ENCODE measurements at places on chromosomes 6 and 20.

DNA sequence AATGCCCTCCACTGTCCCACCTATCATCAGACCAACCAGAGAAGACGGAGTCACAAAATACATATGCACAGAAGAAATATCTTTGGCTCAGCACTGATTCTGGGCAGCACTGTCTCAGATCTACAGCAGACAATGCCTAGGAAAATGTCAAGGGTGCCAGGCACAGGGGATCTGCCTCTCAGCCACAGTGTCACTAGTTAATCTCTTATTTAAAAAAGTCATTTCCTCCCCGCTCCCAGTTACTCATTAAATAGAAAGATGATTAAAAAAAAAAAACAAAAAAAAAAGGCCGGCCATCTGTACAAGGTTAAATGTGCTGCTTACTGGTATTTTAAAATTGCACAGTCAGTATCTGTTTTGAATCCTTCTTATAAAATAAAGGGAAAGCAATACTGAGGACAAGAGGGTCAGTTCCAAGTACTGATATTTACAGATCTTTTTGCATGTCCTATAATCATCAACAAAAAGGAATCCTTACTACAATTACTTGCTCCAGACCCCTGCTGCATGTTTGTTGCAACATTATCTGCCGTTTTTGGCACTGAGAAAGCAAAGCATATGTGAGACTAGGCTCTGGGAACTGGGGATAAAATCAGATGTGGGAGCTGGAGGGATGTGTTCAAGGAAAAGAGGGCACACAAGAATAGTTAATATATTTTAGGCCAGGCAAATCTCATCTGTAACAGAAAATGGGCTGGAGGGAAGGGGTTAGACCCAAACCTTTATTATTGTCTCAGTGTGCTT lies 299.3 kb downstream of the KIF16B start:
- DNase-seq = no peak

DNA sequence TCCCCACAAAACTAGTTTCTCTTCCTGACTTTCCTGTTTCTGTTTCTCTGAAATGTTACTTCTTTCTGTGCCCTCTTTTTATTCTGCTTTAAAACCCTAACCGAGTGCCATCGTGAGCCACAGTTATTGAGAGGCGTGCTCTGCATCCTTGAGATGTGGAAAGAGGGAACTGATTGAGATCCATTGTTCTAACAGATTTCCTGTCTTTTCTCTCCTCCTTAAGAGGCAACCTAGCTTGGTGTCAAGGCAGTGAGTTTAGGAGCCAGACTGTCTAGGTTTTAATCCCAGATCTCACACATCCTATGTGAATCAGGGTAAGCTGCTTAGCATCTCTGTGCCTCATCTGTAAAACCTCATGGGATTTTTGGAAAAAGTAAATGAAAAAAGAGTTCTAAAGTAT lies 57.5 kb downstream of the SNX9 start:
- no peak for DNase-seq

DNA sequence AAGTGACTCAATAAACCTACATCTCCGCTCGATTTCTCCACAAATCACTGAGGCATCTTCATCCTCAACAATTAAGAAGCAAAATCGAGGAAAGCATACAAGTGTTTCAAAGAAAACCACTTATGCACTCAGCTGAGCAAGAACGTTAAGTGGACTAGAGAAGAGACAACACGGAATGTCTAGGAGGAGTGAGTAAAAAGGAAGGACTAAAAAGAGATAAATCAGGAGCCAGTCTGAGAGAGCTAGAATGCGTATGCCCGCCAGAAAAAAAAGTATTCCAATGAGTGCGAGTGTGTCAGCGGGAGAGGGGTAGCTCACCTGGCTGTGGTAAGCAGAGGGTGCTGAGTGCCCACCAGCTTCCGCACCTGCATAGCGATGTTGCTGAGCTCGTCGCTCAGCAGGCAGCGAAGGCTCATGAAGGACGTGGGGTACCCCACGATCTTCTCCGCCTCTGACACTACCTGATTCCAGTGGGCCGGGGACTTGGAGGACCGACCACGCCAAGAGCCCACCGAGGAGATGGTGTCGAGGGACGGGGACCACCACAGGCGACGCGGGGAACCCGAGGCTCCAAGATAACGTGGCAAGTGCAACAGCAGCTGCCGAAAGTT lies 587 bp downstream of the PDSS2 start:
- DNase-seq = no peak

- no peak for DNase-seq
Measured at GRCh38 chr20:38982291-38982690, 20.1 kb downstream of the DHX35 start.

GRCh38 chr6:166369782-166370181 lies 13.0 kb downstream of the MPC1 start:
- no peak for DNase-seq

- DNase-seq = no peak
Measured at GRCh38 chr6:166389119-166389518, 6.4 kb upstream of the MPC1 start.

GRCh38 chr6:45424451-45424861 lies 46.7 kb upstream of the SUPT3H start:
- DNase-seq = no peak

- DNase-seq = no peak
Measured at GRCh38 chr6:126377594-126378153, 37.8 kb downstream of the CENPW start.

- no peak for DNase-seq
Measured at GRCh38 chr6:39853604-39854003, 61.4 kb downstream of the DAAM2 start.

GRCh38 chr20:51593584-51593983 lies 51.1 kb upstream of the NFATC2 start:
- DNase-seq = no peak

- DNase-seq = no peak
Measured at GRCh38 chr20:31496761-31497295, 17.4 kb upstream of the HM13 start.

- no peak for DNase-seq
Measured at GRCh38 chr6:6694825-6695624, 106.5 kb downstream of the LY86 start.

GRCh38 chr20:59005523-59006166 lies 1.4 kb downstream of the CTSZ start:
- DNase-seq = no peak

DNA sequence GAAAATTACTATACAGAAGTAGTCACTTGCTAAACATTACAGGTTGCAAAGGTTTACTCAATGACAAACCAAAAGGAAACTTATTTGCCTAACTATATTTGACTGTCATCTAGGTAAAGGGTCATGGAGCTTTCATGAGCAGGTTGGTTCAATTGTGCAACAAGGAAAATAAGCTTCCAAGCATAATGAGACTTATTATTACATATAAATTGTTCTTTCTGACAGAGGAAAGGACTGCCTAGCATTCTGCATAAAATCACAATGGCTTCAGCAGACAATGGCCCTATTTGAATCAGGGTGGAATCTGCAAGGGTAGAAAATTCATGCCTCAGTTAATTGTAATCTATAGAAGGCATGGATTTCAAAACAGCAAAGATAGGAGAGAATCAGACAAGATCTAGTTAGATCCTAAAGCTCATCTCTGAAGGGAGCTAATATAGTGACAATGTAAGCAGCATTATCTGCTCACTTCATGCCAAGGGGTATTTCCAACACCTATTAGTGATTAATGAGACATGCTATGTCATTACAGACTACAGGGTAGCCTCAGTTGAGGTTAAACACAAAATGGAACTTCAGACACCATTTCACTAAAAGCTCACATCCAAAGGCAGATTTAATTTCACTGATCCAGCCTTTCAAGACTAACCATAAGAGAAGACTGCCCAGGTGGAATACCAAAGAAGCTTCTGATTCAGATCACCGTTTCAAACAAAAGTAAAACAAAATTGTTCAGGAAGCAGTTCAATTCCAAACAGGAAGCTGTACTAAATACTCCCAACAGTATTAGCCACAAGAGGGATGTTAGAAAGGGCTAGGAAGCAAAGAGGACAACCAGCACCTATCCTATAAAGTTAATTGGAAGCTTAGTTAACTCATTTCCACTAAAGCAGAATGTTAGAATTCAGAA lies 8.5 kb downstream of the STAU1 start:
- no peak for DNase-seq

DNA sequence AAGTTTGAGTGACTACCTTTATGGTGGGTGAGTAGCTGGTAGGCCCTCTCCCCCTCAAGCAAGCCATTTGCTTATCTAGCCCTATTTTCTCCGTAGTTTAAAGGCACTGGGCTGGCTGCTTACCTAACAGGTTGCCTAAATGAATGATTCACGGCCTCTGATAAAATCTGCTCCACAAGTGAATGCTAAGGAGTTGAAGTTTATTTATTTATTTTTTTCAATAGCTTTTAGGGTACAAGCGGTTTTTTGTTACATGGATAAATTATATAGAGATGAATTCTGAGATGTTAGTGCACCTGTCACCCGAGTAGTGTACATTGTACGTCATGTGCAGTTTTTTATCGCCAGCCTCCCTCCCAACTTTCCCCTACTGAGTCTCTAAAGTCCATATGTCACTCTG lies 8.3 kb upstream of the CDH26 start:
- no peak for DNase-seq

DNA sequence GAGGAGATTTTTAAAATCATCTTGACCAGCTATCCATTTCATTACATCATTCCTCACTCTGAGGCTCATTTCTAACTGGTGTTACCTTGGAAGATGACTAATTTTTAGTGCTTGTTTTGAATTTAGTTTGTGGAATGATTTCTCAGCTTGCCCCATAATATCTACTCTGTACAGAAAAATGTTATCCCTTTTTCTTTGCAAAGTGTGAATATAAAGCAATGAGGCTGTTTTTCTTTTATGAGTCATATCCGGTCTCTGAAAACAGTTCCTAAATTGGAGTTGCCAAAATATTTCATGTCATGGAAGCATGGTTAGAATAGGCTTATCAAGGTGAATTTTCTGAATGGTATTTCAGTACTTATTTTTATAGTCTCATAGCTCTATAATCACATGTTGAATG lies 43.8 kb downstream of the FUT9 start:
- DNase-seq = no peak

GRCh38 chr20:63549019-63549418 lies 1.5 kb upstream of the SRMS start:
- DNase-seq = no peak
